ENCODE measurements at places on chromosomes 7 and 10.
A peak's percentile ranks its signal among the peaks of the same experiment; 100 is the strongest.

DNA sequence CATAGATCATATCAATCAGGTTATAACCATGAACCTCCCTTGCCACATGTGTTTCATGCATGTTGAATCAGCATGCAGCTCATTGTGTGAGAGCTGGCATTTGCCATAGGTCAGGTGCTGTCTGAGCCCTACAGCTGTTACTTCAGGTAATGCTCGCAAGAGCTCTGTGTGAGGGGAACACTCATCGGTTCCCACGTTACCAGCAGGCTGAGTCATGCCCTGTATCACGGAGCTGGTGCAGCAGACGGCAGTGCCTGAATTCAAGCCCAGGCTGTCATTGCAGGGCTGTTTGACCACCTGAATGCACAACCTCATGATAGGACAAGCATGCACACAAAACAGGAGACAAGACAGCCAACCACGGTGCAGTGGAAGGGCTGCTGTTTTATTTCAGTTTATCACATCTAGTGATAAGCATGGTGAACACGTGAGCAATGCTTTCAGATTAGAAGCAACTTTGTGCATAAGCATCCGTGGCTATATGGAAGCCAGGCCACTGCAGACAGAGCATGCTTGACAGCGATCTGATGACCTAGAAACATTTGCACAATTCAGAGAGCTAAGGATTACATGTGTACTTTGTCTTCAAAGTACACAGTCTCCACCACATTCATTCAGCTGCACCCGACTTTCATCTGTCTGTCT lies 56.4 kb upstream of the PFKP start:
- DNase-seq: no peak

DNA sequence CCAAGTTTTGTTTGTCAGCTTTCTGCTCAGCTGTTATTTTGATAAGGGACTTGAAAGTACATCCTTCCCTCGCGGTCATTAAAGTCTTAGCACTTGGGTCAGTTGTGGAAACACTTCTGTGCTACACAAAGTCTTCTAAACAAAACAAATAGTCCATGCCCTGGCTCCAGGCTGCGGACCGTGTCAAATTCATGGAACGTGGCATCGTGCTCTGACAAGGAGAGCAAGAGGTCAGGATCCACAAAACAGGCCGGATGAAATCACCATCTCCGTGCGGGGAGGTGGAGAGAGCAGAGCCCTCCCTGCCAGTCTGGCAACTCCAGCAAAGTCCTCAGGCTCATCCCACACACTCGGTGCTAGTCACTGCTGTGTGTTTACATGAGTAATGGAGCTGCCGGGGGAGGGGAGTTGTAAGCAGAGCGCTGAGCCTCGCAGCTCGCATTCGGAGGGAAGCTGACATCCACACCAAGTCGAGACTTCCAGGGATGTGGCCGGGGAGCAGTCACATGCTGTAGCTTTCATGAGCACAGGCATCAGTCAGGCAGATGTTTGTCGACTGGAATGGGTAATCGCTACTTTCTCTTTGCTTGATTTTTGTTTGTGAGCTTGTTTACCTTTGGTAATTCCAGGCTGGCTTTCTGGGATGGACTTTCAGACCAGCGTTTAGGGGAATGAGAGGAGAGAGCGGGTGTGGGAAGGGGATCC lies 147.6 kb downstream of the ARID5B start:
- DNase-seq: peak; percentile 97

- DNase-seq: no peak
Measured at GRCh38 chr10:74683621-74684364, 142.6 kb upstream of the KAT6B start.

DNA sequence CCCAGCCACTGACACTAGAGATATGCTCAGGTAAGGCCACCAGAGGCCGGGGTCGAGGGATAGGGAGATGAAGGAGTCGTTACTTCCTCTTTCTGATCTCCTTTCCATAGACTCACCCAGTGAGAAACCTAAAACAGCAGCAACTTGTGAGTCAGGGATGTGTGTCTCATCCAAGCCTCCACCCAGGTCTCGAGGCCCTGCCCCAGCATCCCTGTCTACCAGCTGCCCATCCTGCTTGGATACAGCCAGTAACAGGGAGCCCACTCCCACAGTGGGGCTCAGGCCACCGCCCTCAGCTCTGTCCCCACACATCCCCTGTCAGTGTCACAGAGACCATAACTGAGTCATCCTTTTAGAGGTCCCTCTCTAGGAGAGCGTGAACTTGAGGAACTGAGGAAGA lies 49.6 kb upstream of the CHST15 start:
- no peak for DNase-seq

DNA sequence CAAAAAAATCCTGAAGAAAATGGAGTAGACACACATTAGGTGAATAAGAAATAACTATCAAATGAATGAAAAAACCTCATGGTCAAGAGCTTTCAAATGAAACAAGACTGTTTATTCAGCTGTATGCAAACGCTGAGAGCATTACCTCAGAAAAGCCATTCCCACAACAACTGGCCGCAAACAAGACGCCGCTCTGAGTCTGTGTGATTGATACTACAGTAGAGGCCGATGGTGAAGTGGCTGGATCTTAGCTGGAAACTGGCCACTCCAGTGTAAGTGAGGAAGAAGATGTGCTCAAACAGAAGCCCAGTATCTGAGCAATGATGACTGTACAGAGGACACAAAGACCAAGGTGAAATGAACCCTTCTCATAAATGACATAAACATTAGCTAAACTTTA lies 252.4 kb upstream of the GHITM start:
- DNase-seq: no peak

DNA sequence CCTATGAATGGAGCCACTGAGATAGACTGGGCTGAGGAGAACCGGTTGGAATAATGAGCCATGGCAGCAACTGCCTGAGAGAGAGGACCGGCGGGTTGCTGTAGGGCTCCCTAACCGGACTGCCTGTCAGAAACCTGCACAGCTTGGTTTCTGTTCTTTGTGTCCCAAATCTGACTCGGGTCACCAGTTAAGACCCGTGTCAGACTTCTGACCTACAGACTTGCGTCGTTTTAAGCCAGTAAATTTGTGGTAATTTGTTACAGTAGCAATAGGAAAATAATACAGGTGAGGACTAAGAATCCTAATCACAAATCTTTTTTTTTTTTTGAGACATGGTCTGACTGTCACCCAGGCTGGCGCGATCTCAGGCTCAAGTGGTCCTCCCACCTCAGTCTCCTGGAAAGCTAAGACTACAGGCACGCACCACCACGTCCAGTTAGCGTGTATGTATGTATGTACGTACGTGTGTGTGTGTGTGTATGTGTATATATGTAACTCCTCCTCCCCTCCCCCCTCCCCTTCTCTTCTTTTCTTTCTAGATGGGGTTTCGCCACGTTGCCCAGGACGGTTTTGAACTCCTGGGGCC lies 672 bp upstream of the DDX56 start:
- DNase-seq: no peak

DNA sequence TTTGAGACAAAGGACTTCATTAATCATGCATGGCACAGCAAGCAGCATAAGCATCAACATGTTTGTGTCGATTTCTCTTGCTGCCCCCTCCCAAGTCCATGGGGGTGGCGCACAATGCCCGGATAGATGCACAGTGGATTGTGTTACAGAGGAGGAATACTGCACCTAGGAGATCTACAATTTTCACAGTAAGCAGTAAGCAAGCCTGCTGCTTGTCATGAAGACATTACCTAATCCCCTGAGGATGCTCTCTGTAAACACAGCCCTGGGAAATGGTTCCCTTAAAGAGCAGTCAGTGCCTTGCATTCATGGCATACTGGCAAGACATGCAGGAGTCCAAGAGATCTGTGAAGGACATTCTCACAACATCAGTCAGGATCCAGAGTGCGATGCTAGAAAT lies 137.7 kb downstream of the ETV1 start:
- DNase-seq: no peak

GRCh38 chr7:12146813-12147212 lies 64.3 kb upstream of the TMEM106B start:
- DNase-seq: no peak

All from retinal pigment epithelial cell (primary cell).